ENCODE measurements at places on chromosomes 16 and 17.

GRCh38 chr17:77924757-77925336 is 33.7 kb upstream of the TNRC6C start:
- no peak for DNase-seq

- DNase-seq, result no peak
These were observed 567 bp downstream of the OSBPL7 start for GRCh38 chr17:47821031-47821423.

GRCh38 chr17:74972973-74973328 is 392 bp upstream of the HID1 start:
- no peak for DNase-seq

DNA sequence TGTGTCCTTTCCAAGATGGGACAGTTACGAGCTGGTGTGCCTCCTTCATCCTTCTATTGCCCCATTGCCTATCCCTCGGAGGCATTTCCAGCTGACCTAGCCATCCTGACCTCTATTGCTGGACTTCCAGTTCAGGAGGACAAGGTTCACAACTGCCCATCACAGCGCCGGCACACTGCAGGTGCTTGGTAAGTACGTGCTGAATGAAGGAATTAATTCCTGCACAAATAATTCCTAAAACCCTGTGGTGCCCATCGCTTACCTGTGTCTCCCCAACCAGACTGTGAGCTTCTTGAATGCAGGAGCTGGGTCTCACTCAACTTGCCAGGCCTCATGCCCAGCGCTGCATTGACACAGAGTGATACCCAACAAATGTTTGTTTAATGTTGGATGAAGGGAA is 13.0 kb downstream of the ALOX15B start:
- no peak for DNase-seq

- no peak for DNase-seq
These were observed 205.9 kb downstream of the HS3ST3A1 start for GRCh38 chr17:13395862-13396261.

- DNase-seq, result no peak
These were observed 1.4 kb downstream of the SLC4A1 start for GRCh38 chr17:44266402-44267164.

DNA sequence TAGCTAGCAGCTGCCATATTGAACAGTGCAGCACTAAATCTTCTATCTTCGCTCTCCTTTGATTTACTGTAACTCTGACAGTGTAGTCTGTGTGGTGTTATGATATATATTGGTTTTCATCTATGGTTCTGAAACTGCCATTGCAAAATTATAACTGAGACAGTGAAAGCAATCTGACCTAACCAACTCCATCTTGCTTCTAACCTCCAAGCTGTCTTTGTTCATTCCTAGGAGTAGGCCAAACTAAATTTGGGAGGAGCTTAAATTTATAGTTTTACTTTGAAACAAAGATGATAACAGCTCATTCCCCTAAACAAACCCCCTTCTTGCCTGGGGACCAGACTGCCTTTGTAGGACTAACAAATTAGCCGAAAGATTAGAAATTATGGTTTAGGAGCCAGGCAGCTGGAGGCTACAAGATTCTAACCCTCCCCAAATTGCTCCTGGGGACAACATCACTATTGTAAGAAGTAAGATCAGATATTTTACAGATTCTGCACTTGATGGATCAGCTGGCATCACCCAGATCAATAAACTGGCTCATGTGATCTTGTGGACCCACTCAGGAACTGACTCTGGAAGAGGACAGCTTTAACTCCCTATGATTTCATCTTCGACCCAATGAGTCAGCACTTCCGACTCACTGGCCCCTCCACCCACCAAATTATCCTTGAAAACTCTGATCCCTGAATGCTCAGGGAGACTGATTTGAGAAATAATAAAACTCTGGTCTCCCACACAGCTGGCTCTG is 47.0 kb upstream of the FBXO47 start:
- no peak for DNase-seq

DNA sequence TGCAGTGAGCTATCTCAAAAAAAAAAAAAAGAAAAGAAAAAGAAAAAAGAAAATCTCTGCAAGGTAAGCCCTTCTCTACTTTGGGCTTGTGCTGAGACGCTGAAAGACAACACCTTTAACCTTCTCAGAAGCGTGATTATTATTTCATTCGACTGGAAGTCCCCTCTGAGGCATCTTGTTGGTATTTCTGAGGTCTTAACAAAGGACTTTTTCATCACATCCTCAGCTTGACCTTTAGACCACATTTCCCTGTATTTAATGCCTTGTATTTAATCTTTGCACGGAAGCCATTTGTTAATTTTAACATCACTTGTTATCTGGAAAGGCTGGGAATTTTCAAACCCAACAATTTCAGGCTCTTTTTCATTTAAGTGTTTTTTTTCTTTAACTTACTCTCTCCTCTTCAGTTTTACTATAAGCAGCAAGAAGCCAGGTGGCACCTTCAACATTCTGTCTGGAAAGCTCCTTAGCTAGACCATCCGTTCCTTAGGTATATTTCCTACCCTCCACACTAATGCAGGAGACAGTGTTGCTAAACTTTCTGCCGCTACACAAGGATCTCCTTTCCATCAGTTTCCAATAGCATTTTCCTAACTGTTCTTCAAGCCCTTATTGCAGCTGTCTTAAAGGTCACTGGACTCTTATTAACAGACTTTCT is 10.3 kb downstream of the KCTD13 start:
- DNase-seq, result no peak

DNA sequence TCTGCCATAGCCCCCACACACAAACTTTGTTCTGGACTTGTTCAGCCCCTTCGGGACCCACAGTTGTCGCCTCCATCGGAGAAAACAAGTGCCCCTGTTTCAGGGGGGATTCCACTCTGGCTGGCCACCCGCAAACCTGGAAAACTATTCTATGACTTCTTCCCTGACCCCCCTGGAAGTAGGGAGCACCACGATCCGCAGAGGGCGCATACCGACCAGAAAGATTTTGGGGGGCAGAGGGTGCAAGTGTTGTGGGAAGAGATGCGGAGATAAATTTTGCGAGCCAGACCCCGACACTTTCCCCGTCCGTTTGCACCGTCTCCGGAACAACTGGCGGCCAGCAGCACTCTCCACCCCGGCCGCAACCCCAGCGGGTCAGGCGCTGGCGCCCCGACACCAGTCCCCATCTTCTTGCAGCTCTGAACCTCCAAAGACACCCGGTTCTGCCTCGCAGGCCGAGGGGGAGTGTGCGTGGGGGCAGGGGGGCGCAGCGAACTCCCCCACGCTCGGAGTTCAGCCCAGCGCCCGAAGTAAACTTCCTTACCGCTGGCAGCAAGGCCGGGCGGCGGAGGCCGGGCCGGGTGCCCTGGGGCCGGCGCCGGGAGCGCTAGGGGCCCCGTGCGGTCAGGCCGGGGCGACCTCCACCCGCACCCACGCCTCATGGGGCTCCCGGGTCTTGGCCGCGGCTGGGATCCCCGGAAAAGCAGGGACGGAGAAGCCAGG is 744 bp downstream of the SALL1 start:
- no peak for DNase-seq

DNA sequence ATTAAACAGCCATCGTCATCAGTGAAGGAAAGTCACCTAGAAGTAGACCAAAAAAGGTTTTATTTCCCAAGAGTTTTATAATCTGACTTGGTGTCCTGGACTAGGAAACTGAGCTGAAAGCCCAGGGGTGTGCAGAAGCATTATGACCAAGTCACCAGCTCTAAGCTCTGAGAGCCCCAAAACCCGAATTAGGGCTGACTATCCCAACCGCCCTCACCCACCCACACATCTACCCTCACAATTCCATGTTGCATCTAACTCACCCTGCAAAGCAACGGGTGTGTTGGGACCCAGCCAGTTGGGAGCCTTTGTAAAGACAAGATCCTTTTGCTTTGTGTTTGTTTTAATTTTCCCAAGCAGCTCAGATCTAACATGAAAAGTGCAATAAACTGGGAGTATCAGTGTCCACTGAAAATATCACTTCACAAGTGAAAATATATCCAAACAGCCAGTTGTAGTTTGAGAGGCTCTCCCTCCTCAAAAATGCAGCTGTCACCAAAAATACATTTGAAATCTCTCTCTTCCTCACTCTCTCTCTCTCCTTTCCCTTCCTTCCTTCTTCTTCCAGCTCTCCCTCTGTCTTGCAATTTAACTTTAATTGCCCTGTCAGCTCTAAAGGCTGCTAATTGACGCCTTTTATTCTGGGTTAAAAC is 16.2 kb upstream of the NOG start:
- no peak for DNase-seq

- DNase-seq, result no peak
These were observed 6.4 kb upstream of the ZNF750 start for GRCh38 chr17:82846061-82846691.

DNA sequence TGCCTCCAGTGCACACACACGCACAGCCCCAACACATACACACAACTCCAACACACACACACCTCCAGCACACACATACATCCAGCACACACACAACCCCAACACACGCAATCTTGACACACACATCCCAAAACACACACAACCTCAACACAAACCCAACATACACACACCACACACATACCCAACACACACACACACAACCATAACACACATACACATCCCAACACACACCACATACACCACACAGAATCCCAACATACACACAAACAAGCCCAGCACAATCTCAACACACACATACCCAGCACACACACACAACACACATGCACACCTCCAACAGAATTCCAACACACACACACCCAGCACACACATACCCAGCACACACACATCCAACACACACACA is 301.1 kb downstream of the ABCC12 start:
- DNase-seq, result no peak

- DNase-seq, result peak; percentile 35
These were observed 3.3 kb downstream of the COL1A1 start for GRCh38 chr17:50198026-50198669.

Data from central memory CD4-positive, alpha-beta T cell (primary cell).